ENCODE measurements at places on chromosomes 4 and X.

DNA sequence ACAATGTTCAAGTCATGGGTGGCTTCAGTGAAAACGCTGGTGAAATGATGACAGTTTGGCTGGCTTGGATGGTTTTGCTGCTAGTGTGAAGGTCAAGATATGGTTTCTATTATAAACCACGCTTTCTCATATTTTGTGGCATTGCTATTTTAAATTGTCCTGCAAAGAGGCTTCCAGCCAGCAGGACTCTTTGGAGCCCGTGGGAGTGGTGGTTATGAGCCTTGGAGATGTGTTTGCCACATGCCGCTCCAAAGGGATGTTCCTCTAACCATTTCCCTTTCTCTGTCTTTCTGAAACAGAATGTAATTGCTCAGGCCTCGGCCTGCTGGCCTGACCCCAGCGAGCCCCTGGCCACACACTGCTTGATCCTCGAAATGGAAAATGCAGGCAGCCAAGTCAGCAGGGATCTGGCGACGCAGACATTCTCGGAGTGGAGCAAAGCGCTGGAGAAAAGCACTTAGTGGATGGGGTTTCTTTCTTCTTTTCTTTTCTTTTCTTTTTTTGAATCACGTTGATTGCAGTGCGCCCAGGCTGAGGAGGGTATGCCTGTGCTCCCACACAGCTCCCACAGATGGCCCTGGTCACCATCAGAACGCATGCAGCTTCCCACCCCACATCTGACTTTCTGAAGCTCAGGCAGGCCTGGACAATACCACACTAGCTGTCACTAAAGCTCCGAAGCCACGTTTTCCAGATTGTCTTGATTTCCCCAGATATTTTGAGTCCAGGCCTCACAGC is 114.0 kb downstream of the ENPP6 start:
- no peak for ATAC-seq

GRCh38 chr4:122777846-122778673 is 45.6 kb downstream of the BBS12 start:
- ATAC-seq: no peak

DNA sequence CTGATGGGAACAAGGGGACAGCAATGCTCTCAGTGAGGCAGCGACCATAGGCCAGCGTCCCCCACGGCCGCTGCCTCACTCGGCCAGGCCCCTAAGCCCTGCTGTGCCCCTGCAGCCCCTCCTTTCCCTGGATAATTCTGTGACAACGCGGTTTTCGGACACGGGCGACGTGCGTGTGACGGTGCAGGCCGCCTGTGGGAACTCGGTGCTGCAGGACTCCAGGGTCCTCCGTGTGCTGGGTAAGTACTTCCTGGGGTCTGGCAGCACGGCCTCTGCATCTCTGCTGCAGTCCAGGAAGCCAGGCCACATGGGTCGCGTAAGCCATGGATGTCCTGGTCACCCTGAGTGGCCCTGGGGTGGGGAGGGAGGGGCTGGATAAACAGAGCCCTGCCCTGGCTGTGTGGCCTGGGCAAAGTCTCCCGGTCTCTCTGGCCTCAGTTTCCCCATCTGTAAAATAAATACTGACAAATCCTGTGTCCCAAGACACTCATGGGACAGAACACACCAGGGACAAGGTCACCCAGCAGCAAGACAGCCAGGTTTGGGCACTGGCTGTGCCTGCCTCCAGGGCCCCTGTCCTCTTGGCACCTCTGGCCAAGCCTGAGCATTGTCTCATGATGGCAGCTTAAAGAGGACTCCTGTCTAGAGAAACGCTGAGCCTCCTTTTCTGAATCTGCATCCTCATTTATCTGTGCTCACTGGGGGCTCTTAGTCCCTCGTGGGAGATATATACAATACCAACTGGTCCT is 212.8 kb downstream of the AFAP1 start:
- no peak for ATAC-seq

DNA sequence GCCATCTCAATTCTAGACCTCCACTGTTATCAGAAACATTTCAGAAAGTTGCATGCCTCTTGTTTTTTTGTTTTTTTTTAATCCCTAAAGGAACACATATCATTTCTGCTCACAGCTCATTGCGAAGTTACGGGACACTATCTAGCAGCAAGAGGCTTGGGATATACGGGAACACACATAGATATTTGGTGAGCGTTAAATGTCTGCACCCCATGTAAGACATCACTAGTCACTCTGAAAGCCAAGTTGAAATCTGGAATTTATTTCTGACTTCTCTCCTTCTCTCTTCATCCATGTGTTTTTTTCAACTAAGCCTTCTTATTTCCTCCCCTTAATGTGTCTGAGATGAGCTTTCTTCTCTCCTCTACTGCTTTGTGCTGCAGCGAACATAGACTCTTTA is 683.7 kb downstream of the PDHA2 start:
- ATAC-seq: no peak

DNA sequence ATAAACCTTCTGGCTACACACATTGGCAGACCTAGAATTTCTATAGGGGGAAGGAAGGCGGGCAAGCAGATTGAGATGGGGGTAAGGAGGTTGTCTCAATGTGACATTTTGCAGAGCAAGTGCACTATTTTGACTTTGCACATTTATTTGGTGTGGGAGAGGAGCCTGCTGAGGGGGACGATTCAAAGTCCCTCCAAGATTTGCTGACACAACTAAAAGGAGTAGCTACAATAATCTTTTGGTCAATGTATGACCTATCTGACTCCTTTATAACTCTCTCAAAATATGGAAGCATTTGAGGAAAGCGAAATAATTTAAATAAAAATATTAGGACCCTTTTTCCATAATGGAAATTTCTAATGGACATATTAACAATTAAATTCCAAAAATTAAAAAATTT is 274.9 kb upstream of the PPARGC1A start:
- ATAC-seq: no peak

DNA sequence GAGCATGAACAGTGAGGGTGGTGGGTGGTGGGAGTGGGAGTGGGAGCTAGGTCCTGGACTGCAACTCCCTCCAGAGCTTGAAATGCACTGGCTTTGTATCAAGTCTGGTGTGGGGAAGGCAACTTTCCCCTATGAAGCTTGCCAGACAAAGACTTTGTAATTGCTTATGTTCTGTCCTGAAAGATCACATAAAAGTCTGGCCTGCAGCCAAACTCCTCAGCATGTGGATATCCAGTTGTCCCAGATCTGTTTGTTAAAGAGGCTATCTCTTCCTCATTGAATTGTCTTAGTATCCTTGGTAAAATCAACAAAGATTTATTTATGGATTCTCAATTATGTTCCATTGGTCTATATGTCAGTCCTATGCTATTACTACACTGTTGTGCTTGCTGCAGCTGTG is 607.9 kb downstream of the GLUD2 start:
- ATAC-seq: no peak

- ATAC-seq: peak; percentile 46
These were observed 83.9 kb upstream of the CPEB2 start for GRCh38 chr4:14918336-14918735.

DNA sequence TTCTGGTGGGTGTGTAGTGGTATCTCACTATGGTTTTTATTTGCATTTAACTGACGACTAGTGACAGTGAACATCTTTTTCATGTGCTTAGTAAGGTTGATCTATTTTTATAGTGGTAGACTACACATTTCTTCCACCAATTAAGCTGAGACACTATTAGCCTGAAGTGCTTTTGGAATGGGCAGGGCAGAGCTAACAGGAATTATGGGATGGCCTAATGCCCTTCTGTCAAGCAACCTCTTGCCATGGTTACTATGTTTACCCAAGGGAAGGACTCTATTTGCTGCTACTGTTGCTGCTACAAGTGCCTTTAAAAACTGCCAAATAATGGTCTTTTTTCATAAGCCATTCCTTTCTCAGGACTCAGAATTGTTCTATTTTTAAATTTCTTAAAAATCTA is 676.7 kb upstream of the ACTRT1 start:
- ATAC-seq: no peak

DNA sequence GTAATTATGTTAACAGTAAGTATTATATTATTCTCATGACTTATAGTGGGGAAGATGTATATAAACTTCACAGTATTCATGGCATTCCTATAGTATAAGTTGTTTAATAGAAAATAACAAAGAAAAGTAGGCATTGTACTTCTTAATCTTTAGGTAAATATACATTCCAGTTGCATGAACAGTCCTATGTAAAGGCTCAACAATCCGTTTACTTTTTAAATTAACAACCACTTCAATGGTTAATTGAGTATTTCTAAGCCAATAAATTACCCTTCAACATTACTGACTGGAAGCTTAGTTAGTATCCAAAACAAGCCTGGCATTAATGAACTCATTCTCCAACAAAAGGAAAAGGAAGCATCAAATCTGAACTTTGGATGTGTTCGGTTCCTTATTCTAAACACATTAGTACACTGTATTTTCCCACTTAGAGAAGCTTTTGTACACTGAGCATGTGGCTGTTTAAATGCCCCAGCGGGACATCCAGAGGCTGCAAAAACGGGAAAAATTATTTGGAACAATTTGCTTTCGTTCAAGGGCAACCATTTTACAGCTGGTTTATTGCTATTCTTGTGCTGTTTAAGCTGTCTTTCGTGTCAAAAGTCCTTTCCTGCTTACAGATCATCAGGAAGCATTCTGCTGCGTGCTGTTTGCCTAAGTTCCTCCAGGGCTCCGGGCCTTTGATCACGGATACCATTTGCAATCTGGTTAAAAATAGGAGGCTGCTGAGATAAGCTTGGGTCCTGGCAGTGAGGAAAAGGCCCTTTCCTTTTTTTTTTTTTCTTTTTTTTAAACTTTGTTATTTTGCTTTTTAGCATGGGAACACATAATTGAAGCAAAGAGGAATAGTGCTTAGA is 460.3 kb downstream of the SPRY1 start:
- peak; percentile 43 for ATAC-seq

DNA sequence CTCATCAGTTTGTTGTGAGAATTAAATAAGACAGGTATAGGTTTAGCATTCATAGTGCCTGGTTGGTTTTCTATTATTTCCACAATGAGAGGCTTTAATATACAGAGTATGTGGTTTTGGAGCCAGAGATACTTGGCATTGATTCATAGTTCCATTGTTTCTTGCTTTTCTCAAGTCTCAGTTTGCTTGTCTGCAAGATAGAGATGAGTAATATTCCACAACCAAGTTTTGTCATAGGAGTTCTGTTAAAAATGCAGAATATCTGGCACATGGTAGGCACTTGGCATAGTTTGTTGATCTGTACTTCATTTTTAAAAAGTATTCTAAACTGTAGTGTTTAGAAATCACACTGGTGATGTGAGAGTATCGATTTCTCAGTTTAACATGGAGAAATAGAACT is 37.5 kb upstream of the EDA2R start:
- ATAC-seq: no peak

GRCh38 chrX:8042304-8042703 is 115.1 kb upstream of the PNPLA4 start:
- no peak for ATAC-seq

DNA sequence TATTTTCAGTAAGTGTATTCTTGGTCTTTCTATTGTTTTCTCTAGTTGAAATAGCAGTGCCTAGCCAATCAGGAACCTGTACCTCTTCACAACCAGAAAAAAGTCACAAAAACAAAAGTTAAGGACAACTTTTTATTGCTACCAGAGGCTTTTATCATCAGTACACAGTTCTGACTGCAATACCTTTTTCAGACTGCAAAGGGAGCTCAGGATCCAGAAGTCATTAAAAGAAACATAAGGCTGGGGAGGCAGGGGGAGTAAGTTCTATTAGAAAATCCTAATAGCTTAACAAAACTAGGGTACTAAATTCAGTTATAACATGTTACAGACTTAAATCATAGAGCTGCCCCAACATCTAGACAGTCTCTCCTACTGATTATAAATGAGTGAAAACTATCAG is 28.8 kb downstream of the CCNI start:
- ATAC-seq: no peak

DNA sequence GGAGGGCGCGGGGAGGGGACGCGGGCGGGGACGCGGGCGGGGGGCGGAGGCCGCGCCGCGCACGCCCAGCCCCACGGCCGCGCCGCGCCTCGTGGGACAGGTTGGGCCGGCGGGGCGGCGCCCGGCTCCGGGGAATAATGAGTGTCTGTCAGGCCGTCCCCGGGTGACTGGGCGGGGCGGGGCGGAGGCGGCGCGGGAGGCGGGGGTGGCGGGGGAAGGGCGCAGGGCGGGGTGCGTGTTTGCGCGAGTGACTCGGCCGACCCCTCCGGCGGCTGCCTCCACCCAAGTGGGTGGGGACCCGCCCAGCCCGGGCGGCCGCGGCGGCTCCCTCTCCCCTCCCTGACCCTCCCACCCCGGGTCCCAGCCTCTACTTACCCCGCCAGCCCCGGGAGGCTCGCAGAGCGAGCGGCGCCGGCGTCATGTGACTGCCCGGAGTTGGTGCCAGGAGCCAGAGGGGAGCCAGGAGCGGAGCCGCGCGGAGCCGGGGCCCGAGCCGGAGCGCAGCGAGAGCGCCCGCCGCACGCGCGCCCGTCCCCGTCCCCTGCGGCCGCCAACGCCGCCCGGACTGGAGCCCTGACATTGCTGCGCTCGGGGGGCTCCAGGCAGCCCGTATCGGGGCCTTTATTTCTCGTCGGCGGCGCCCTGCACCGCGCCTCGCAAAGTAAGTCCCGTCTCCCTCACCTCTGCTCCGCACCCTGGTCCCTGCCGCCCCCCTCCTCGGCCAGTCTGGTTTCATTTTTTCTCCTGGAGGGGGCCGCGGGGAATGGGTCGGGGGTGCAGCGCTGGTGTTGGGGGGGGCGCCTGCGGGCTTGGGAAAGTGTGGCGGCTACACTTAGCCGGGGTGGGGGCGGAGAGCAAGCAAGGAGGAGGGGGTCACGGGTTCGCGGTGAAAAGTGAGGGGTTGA is at the start of gene KLF3:
TSS of gene KLF3 (plus strand) at position 399 of the 905 bp plus-strand sequence. CDS start 16,427 bp downstream, outside the sequence.
- peak; percentile 58 for ATAC-seq

DNA sequence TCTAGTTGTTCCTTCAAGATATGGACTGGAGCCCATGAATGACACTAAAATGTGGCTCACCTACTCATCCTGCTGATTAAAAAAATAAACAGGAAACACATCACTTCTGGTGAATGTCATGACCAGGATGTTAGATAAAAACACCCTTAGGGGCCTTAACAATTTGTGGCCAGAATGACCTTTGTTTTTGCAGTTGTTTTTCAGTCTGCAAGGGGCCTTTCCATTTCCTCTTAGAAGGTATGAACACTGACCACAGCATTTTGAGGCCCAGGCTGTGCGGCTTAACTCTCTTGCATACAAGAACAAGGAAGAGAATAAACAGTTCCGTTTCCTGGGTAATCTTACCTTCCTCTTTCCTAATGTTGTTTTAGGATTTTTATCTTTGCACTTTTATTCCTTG is 113.2 kb downstream of the IL1RAPL2 start:
- ATAC-seq: no peak

GRCh38 chr4:174873931-174874330 is 44.2 kb upstream of the ADAM29 start:
- ATAC-seq: no peak

GRCh38 chr4:106238820-106239420 is 77.1 kb downstream of the TBCK start:
- peak; percentile 77 for ATAC-seq

- no peak for ATAC-seq
These were observed 83.8 kb upstream of the BMPR1B start for GRCh38 chr4:94673961-94674360.

GRCh38 chrX:93649381-93649780 is 24.0 kb downstream of the NAP1L3 start:
- ATAC-seq: no peak

- no peak for ATAC-seq
These were observed 18.4 kb downstream of the SMARCA5 start for GRCh38 chr4:143531788-143532491.

Data from motor neuron (in vitro differentiated cells).